ENCODE measurements at places on chromosomes 5 and 9. TPM values are rescaled to one million over a fixed set of nuclear protein-coding genes. Genes with fewer than 3 reads are reported as not detected.

GPR151 gene
- total RNA-seq, result not detected

DBH gene
- total RNA-seq, result under 0.01 TPM

NOL6 gene
- 21.2 TPM for total RNA-seq

SLC45A2 gene
- 0.39 TPM for total RNA-seq

CER1 gene
- 0.30 TPM for total RNA-seq

IFNA14 gene
- total RNA-seq, result not detected

REXO4 gene
- 11.3 TPM for total RNA-seq

DROSHA gene
- total RNA-seq, result 68.2 TPM

FAM221B gene
- not detected for total RNA-seq

- DNase-seq, result no peak
Measured at GRCh38 chr9:33131790-33132772, 35.1 kb downstream of the B4GALT1 start.

GRCh38 chr9:91312717-91313325, 48.9 kb downstream of the AUH start:
- peak; percentile 18 for DNase-seq

DNA sequence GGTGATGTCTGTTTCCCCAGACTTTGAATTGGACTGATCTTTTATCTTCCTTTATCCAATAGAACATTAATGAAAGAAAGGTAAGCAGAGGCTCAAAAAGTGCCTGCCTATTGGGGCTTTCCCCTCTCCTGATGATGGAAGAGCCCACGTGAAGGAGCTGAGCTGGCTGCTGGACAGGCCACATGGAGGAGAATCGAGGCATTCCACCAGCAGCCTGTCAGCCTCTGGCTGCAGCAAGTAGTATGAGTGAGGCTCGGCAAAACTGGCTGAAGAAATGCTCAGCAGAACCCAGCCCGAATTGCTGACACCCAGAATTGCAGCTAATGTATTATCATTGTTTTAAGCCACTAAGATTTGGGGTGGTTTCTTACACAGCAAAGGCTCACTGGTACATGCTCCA, 66.5 kb upstream of the STC2 start:
- DNase-seq, result no peak

DNA sequence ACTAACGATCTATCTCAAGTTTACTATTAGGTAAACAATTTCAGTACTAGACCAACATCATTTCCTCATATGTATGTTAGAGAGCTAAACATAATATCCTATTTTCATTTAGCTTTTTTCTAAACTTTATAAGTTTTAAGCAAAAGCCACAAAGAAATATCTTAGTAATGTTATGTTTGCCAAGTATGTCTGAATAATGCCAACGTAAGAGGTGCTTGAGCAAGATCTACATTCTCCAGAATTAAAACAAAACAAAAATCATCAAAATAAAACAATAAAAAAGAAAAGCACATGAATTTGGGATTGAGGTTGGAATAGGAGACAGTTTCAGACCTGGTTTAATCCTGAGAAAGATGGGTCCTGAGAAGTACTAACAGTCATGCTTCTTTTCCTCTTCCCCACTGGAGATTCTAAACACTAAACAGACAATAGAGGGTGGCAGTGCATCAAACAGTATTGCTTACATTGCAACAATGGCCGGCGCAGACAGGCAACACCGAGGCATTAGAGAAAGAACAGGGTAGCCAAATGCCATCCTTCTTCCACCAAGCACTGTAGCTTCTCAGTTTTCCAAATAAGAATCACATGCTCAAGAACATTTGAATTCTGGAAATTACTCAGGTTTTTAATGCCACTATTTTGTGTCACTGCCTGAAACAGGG, 33.6 kb downstream of the CSNK1A1 start:
- DNase-seq, result no peak

GRCh38 chr5:9599391-9599790, 30.8 kb downstream of the TAS2R1 start:
- no peak for DNase-seq

DNA sequence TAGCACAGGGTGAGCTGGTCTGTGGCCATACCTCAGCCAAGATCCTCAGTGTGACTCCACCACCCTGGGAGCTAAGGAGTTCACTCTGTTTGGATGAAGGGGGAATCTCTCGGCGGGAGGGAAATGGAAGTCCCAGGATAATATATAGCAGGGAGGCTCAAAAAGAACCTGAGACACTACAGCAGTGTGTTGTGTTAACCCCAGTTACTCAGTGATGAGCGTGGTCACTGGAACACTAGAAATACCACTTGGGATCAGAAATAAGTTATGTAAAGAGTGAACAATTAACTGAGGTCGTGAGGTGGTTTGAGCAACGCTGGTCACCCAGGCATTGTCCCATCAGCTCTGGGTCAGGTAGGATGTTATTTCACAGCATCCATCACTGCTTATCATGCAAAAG, 59.3 kb upstream of the ADAMTS16 start:
- no peak for DNase-seq

DNA sequence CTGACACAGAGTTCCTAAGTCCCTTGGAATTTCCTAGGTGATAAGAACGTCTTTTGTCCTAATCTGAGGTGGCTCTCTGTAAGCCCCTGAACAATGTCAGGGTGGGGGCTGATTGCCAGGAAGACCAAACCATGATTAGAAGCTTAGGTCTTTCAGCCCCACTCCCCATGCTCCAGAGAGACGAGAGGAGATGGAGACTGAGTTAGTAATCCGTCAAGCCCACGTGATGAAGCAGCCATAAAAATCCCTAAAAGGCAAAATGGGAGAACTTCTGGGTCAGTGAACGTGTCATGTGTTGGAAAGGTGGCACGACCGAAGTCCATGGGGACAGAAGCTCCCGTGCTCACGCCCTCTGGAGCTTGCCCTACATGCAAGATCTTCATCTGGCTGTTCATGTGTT, 85.6 kb downstream of the RAD23B start:
- no peak for DNase-seq

DNA sequence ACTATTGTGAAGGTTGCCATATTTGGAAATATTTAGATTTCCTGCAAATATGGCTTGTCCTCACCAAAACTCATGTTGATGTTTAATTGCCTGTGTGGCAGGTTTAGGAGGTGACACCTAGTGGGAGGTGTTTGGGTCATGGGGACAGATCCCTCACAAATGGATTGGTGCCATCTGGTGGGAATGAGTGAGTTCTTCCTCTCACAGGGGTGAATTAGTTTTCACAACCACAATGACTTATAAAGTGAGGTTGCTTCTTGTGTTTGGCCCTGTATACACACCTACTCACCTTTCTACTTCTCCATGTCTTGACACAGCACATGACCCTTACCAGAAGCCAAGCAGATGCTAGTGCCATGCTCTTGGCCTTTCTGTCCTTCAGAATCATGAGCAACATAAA, 41.1 kb downstream of the ISOC1 start:
- no peak for DNase-seq

DNA sequence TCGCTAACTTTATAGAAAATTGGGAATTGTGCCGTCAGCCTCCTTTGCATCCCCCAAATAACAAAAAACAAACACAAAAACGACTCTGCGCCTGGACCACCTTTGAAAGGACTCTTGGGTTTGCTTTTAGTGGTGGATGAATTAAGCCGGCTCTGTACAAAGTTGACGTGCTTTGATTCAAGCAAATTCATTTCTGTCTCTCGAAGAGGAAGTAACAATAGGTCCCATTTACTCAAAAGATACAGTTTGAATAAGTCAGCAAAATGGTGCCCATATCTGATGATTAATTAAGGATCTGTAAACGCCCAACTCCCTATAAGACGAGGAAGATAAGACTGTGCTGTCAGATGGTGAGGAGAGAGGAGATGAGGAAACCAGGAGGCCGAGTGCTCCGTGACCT, 67.8 kb downstream of the AK8 start:
- no peak for DNase-seq

DNA sequence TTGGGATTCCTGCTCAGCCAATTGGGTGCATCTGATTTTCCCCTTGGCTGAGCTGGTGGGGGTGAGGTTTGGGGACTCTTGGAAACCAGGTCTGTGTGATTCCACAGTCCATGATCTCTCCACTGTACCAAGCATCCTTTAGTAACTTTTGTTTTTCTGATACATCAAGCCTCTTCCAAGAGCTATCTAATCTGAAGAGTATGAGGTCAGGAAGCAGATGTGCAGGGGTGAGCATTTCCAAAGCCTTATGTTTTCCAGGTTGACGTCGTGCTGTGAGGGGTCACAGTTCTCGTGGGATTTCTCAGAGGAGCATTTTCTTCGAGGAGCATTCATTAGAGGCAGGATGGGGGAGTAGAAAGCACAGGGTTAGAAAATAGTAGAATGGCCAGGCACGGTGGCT, 95.3 kb downstream of the KLF4 start:
- peak; percentile 48 for DNase-seq

DNA sequence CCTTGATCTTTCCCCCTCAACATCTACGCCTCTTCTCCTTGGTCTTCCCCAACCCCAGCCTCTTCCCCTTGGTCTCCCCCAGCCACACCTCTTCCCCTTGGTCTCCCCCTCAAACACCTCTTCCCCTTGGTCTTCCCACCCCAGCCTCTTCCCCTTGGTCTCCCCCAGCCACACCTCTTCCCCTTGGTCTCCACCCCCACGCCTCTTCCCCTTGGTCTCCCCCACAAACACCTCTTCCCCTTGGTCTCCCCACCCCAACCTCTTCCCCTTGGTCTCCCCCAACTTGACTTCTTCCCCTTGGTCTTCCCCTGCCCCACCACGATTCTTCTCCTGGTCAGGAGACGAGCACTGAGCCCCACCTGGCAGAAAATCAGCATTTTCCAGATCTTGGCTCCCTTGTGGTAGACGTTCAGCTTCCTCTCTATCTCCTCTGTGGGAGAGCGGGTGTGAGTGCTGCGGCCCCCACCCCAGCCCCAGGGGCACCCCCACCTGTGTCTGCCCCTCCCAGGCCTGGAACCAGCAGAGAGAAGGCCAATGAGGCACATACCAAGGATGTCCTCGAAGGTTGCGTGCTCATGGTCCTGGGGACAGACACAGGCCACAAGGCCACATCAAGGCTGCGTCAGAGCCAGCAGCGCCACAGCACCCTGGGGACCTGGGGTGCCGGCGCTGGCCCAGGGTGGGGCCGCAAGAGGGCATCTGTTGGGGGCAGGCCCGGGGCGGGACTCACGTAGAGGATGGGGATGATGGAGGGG, 7.0 kb downstream of the NSMF start:
- DNase-seq, result no peak

DNA sequence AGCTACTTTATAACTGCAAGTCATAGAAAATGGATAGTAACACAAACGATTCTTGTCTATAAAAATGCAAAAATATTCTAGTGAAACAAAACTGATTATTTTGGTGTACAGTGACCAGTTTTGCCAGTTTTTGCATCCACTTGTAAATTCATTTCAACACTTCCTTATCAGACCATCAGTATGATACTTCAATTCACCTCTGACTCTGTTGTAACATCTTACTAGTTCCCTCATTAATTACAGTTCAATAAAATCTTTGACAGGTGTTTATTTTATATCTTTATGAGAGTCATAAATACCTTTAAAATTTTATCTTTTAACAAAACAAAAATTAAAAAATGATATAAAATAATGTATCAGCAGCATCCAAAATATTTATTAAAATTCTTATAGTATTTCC, 13.1 kb upstream of the PTCH1 start:
- DNase-seq, result no peak

DNA sequence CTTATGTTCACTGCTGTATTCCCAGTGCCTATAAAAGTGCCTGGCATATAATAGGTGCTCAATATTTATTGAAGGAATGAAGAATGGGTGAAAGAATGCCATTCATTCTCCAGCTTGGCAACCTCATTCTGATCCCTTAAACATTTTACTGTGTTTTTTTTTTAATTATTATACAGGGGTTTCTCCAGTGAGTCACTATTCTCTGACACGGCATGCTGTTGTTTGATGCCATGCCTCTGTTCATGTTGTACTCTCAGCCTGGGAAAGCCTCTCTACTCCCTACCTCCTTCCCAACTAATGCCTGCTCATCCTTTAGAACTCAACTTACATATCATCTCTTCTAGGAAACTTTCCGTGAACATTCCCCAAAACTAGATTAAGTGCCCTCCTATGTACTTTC, 70.2 kb upstream of the PHF24 start:
- DNase-seq, result no peak

- no peak for DNase-seq
Measured at GRCh38 chr5:171425596-171426244, 6.3 kb downstream of the FGF18 start.

- DNase-seq, result no peak
Measured at GRCh38 chr9:121219530-121219929, 17.9 kb upstream of the RAB14 start.

DNA sequence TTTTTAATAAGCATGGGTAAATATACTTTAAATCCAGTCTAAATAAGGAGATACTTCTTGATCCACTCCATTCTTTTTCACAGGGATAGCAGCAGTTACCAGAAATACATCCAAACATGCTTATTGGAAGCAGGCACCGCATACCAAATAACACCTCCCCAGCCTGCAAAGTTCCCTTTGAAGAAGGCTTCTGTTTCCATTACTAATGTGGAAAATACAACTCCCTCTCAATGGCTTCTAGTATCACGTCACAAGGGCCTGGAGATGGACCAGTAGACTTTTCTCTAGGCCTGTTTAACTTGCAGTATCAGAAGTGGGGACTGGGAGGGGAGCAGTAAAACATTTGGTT, 20.8 kb downstream of the TMEM245 start:
- no peak for DNase-seq

DNA sequence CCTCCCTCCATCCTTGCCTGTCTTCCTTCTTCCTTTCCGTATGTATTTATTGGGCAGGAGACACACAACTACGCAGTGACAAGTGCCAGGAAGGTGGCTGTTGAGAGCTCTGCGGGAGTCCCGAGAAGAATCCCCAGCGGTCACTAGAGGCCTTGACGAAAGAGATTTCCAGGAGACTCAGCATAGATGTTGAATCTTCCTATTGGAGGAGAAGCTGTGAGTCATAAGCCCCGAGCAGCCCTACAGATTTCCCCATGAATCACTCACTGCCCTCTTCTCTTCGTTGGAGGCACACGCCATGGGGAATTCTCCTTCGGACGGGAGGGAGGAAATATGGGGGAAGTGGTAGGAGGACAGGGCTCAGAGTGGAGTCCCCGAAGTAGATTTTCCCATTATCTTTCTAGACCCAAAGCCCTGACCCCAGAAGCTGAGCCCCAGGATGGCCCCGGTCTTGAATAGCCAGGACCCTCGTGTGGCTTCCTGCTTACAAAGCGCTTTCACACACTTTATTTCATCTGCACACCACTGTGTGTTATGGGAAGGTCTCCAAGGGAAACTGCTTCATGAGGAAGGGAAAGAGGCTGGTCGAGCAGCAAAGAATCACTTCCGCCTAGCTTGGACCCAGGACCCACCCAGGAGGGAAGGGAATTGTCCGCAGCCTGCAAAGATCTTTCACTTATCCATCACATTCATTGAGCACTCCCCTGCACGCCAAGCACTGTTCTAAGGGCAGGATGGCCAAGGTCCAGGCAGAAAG, 12.7 kb downstream of the DUSP1 start:
- DNase-seq, result no peak

- no peak for DNase-seq
Measured at GRCh38 chr9:113520109-113520642, 56.6 kb downstream of the RGS3 start.

- DNase-seq, result no peak
Measured at GRCh38 chr9:89207026-89207425, 28.4 kb upstream of the SHC3 start.
